SK-N-MC (cell line): ENCODE measurements at places on chromosomes 2 and 18.

DNA sequence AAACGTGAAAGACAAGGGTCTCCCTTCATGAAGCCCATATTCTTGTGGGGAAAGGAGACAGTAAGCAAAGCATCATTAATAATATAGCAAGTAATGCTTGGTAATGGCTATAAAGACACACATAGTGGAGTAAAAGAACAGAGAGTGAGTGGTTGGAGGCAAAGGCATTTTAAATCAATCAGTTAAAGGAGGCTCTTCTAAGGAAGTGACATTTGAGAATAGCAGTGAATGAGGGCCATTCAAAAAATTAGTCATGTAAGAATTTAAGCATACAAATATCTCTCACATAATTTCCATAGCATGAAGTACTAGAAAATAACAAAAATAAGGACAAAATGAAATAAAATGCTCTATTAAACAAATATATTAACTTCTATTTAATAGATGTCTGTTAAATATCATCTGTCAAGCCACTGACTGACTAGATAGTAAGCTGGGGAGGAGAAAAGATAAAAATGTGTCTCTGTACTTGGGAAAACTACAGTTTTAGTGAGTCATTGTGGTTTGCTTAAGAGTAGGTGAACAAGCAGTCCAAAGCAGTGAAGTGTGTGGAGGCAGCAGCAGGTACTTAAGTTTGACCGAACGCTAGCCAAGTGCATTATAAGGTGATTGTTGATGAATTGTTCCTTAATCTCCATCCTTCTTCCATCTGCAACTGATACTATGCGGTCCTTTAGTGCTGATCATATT, 160.1 kb downstream of the PARD3B start:
- no peak for DNase-seq

- no peak for DNase-seq
Measured at GRCh38 chr2:15667809-15668556, 76.3 kb downstream of the DDX1 start.

DNA sequence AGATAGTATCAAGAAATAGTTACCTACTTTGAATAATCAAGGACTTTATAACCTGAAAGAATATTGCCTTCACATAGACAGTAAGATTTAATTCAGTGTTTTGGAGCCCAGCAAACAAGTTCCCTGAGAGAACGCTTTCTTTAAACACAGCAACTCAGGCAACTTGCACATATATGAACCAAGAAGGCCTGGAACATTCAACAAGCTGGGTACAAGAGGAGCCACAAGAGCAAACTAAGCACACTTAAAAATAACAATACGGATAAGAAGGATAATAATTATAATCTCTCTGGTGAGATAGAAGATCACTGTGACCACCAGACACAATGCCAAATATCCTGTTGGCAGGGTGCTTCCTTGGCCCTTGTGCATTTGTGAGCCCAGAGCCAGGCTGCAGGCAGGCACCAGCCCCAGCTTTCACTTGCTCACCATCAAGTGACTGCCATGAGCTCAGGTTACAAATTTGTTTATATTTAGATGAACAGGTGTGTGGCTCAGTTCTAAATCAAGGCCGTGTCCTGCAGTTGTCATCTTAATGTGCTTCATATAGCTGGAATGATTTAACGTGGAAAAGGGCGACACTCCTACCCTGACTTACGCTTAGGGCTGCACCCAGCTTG, 446.6 kb downstream of the IRS1 start:
- DNase-seq = no peak

GRCh38 chr18:45527891-45528290, 87.4 kb upstream of the SLC14A2 start:
- no peak for DNase-seq

DNA sequence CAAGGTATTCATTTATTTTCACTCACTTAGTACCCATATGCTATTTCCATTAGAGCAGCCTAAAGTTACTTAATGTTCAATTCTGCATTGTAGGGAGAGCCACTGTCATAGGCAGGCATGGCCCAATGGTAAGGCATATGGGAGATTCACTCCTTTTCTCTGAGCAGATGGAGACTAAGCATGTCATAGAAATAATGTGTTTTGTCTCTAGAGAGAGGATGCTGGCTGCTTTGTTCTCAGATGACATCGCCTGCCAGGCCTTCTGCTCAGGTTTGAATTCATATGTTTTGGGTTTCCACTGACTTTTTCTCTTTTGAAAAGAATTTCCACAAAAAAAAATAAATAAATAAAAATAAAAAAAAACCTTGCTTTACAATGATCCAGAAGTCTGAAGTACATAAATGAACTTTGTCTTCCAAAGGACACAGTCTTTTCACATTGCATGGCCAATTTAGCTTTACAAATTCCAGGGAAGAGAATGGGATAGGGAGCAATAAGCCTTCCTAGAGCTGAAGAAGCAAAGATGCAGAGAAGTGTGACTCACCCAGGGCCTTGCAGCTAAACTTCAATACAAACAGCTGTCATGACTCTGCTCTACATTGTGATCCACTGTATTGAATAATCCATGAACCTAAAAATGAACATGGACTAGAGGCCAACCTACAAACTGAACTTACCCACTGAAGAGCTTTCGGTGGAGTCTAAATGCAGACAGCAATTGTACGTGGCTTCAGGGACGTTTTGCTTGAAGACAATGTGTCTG, 422.5 kb downstream of the CMPK2 start:
- DNase-seq = no peak

GRCh38 chr2:125857971-125858794, 797.8 kb upstream of the GYPC start:
- DNase-seq = no peak

DNA sequence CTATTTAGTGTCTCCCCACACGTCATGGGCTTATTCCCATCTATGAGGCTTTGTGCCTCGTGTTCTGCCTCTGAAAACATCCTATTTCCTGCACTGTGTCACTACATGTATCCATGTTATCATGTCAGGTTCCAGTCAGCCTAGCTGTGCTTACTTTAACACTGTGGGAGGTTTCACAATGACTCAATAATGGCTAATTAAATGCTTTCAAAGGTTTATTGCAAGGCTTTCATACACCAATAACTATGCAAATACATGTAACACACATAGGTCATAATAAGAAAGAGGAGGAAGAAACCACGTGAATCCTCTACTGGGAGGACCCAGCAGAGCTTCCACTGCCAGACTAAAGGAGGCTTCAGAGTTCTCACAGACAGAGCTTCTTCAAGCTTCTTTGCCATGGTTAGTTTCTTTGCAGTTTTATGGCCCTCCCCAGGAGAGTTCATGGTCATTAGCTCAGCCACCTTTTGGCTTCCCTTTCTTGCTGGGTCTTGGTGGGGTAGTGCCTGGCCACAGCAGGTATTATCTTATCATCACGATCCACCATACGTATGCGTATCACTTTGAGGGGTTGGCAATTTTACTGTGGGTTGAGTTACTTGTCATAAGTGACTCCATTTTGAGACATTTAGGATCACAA, 5.1 kb upstream of the COLEC12 start:
- DNase-seq = no peak

- DNase-seq = no peak
Measured at GRCh38 chr2:216692636-216693413, 2.5 kb downstream of the IGFBP5 start.

GRCh38 chr18:10775026-10775425, 249.2 kb downstream of the NAPG start:
- DNase-seq = no peak

DNA sequence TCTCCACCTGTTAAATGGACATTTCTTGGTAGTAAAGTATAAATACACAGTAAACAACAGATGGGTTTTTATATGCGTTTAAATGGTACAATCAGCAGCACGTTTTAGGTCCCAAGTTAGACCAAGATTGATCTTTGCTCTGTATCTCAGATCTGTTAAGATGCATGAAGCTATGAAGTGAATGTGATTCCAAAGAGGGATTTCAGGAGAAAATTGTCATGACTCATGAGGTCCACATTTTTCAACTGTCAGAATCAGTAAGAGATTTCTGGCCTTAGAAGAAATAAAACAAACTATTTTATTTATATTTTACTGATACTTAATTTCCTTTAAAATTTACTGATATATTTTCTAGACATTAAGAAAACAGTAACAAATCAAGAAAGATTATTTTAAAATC, 142.7 kb downstream of the EML6 start:
- DNase-seq = no peak
